GM20000 (cell line): ENCODE measurements at places on chromosomes 13 and 19.

DNA sequence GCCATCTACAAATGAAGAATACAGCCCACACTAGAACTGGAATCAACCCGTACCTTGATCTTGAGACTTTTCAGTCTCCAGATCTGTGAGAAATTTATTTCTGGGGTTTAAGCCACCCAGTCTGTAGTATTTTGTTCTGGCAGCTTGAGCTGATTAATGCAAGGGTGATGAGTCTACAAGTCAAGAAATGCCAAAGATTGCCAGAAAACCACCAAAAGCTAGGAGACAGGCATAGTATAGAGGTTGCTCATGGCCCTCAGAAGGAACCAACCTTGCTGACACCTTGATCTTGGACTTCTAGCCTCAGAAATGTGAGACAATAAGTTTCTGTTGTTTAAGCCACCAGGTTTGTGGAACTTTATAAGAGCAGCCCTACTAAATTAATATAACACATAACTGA, 428.2 kb upstream of the KLF12 start:
- DNase-seq = no peak

- DNase-seq = no peak
These were observed 30.6 kb downstream of the NLRP13 start for GRCh38 chr19:55901369-55902079.

DNA sequence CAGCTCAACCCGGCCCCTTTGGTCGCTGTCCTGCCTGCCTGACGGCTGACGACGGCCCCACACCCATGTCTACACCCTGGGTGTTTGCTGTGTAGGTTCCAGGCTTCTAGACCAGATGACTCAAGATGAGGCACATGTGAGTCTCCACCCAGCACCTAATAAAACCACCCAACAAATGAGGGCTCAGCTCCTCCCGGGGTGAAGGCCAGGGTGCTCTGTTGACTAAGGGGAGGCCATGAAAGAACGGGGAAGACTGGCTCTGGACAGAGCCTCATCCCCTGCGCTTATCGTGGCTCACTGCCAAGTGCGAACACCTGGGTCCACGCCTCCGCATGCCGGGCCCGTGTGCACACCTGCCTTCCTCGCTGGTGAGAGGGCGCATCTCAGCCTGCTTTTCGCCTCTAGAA, 39.6 kb downstream of the COL4A2 start:
- no peak for DNase-seq

GRCh38 chr19:6608940-6609339, 18.0 kb upstream of the CD70 start:
- DNase-seq = no peak

GRCh38 chr13:43293008-43293407, 269.6 kb downstream of the DNAJC15 start:
- no peak for DNase-seq

DNA sequence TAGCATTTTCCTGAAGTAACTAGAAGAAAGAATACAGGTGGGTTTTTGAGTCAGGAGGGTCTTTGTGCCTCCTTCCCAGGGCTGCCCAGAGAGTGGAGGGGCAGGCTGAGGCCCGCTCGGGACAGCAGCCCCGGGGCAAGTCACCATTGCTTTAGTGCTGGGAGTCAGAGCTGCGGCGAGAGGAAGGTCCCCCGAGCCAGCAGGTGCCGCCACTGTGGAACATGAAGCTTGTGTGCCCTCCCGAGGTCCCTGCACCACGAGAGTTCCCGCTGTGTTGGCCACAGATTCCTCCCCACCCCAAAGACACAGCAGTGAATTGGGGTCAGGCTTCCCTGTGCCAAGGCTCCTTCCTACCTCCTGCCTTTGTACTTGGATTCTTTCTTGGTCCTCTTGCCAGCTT, 50.9 kb upstream of the TEX29 start:
- DNase-seq = no peak

- DNase-seq = no peak
These were observed 72.1 kb downstream of the SLC7A1 start for GRCh38 chr13:29523199-29523961.

GRCh38 chr19:18896421-18896841, 473 bp upstream of the CERS1 start:
- DNase-seq = peak; percentile 63

- no peak for DNase-seq
These were observed 12.6 kb upstream of the METTL21C start for GRCh38 chr13:102707467-102707866.

GRCh38 chr13:27016875-27017274, 154.7 kb downstream of the USP12 start:
- no peak for DNase-seq
